ENCODE measurements at places on chromosomes 13 and 19.

DNA sequence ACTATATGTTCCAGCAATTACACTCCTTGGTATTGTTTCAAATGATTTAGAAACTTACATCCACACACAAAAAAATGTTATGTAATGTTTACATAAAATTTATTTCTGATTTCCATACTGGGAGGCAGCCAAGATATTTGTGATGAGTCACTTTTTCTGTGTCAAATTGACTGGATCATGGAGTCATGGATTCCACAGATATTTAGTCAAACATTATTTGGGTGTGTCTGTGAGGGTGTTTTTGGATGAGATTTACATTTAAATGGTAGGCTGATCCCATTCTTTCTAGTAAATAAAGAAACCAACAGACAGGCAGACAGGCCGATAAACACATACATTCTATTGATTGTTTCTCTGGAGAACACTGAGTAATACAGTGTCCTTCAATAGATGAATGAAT lies 562.8 kb downstream of the SLITRK6 start:
- peak; percentile 58 for DNase-seq

DNA sequence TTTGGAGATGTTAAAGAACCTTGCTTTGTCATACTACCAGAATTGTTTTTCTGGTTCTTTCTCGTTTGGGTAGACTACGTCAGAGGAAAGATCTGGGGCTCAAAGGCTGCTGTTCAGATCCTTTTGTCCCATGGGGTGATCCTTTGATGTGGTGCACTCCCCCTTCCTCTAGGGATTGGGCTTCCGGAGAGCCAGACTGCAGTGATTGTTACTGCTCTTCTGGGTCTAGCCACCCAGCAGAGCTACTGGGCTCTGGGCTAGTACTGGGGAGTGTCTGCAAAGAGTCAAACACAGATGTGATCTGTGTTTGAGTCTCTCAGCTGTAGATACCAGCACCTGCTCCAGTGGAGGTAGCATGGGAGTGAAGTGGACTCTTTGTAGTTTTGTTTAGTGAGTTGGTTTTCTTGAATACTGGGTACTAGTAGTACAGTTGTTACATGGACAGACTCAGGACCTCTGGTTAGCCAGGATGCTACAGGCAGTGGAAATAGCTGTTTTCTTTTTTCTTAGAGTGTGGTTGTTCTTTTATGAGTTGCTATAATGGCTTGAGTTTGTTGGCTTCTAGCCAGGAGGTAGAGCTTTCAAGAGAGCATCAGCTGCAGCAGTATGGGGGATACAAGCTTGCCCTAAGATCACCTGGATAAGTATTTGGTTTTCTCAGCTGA lies 34.4 kb downstream of the DNAJC15 start:
- DNase-seq, result no peak

DNA sequence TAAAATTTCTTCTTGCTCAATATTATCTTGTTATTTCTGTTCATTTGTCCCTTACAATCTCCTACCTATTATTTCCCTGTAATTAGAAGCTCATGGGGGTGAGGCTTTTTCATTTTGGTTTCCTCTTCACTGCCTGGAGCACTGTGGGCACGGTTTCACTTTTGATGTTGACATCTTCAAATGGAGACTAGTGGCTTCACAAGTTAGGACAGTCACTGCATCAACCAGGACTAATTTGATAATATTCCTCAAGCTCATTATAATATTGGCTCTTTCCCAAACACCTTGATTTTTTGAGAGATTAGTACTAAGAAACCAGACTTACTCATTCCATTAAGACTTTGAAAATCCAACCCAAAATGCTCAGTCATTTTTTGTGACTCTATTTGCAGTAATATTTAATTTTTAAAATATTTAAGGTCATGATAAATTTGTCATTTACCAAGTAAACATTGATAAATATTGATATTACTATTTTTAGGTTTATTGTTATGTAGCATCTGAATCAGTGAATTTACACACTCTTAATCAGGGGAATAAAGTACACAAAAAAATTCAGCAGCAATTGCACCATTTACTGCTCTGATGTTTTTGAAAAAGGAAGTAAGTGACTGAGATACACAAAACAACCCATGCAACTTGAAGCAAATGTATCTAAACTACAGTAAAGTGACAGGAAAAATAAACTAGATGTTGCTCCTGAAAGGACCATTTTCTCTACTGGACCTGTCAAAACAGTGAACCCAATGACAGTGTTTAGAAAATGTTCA lies 28.8 kb upstream of the RCBTB2 start:
- no peak for DNase-seq

DNA sequence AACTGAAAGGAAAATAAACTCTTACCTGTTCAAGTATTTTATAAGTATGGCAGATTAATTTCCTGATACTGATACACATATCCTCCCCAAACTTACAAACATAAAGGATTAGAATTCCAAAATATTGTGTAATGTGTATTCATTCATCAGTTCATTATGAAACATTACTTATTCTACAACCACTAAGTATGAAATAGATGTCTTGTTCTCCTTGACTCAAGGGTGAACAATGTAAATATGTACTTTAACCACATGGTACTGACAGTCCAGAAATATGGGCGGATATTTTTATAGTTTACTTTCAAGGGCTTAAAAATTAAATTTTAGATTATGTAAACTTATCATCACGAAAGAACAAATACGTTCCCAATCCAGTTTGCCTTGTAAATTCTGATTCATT lies 334.0 kb downstream of the LIG4 start:
- DNase-seq, result no peak

- no peak for DNase-seq
Observed at GRCh38 chr13:69600811-69601210, 506.8 kb upstream of the ATXN8OS start.

- peak; percentile 49 for DNase-seq
Observed at GRCh38 chr13:112893570-112894422, 75.2 kb upstream of the MCF2L start.

- peak; percentile 2 for DNase-seq
Observed at GRCh38 chr13:101763191-101763590, 310.7 kb downstream of the ITGBL1 start.

- no peak for DNase-seq
Observed at GRCh38 chr13:112675366-112675756, 14.5 kb upstream of the ATP11A start.

GRCh38 chr13:36710396-36710795 lies 36.6 kb downstream of the SERTM1 start:
- DNase-seq, result no peak

- DNase-seq, result no peak
Observed at GRCh38 chr13:106986033-106986484, 418.1 kb upstream of the ARGLU1 start.

DNA sequence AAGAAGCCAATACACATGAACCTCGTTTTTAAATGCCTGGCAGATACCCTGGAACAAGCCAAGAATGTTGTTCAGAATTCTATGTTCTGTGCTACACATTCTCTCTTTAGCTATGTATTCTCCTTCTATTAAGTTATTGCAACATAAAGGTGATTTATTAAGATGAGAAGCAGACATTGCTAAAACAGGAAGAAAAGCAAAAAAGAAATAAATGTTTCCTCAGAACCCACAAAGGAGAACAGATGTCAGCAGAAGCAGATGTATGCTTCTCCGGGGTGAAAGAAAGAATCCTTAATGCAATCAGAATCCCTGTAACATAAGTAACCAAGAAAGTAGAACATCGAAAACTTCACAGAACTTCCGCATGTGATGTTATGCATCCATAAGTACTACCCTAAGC lies 302.9 kb downstream of the DCT start:
- DNase-seq, result no peak

DNA sequence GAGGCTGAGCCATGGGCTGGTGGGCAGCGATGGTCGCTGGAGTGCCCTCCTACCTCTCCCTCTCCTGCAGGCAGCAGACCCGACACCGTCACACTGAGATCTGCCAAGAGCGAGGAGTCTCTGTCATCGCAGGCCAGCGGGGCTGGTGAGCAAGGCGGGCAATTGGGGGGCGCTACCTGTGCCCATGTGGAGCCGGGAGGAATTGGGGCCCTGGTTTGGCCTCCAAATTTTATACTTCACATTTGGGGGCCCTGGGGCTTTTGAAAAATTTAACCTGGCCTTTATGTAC lies 9.9 kb downstream of the ARHGAP33 start:
- DNase-seq, result no peak

DNA sequence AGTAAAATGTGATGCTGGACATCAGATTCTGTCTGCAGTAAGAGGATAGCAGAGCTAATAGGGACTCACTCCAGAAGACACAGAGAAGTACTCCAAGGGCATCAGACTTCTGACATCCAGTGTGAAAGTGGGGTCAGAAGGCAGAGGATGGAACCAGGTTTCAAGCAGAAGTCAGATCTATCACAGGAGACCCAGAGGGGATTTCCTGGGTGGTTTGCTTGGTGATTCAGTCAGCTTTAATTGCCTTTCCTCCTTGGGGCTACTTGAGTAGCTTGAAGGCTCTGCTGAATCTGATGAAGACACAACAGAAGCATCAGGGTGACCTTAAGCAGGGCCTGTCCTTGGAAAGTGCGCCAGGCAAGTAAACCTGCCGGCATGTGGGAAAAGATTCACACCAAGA lies 300.6 kb downstream of the COG6 start:
- DNase-seq, result no peak

DNA sequence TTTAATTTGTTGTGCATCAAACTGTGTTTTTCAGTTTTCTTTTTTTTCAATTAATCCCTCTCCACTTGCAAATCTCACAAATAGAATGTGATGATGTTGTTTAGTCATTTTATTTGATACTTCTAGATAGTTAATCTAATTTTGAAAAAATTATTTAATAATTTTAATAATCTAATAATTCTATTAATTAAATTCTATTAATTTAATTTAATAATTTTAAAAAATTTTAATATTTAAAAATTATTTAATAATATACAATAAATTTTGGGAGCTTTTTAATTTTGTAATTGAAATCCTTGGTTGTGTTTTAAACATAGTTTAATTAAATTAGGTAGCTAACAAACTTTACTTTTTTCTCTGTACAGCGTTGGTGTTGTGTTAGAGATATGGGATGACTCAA lies 393.8 kb downstream of the OLFM4 start:
- DNase-seq, result no peak

- DNase-seq, result peak; percentile 69
Observed at GRCh38 chr13:27375686-27376326, 48.6 kb upstream of the GTF3A start.

DNA sequence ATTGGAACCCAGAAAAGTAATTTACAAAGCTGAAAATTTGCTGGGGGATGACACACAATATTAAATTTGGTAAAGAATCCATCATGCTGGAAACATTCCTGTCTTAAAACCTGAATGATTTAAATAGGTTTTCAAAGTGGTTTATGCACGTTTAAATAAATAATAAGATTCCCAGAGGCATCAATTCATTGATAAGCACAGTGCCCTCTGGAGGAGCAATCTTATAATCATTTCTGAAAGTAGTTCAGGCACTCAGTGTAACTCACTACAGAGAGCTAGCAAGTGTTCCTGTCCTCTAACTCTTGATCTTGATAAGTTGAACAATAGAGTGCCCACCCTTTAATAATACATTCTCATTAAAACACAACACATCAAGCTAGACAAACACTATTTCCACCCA lies 43.5 kb upstream of the SHISA2 start:
- DNase-seq, result no peak

Measured in RWPE1 (cell line).